Hair follicle dermal papilla cell (primary cell): ENCODE measurements at places on chromosomes 1 and 21. TPM values are rescaled to one million over a fixed set of nuclear protein-coding genes. Genes with fewer than 3 reads are reported as not detected.

The UMODL1 gene
- under 0.01 TPM in 1 of 2 replicates, not detected in the other for total RNA-seq

The ERG gene
- total RNA-seq: not detected in 2 replicates

The AK4 gene
- total RNA-seq: 14.3 and 22.4 TPM in 2 replicates

The OR6K6 gene
- total RNA-seq: not detected in 2 replicates

The HAO2 gene
- under 0.01 TPM in 1 of 2 replicates, not detected in the other for total RNA-seq

The AMY2A gene
- total RNA-seq: not detected in 2 replicates

The ANKRD45 gene
- 0.16 and 0.36 TPM in 2 replicates for total RNA-seq
